Left kidney (tissue), 8 donors: ENCODE measurements at places on chromosomes 3 and 15. TPM values are rescaled to one million over a fixed set of nuclear protein-coding genes. Genes with fewer than 3 reads are reported as not detected.

Gene TMEM41A
- polyA plus RNA-seq = 36.6 TPM

Gene C15orf62
- 3.3 TPM for polyA plus RNA-seq

Gene REC114
- not detected for polyA plus RNA-seq

Gene PRSS50
- 3.2 TPM for polyA plus RNA-seq

Gene FBXW12
- 0.73 TPM for polyA plus RNA-seq

Gene MUC4
- polyA plus RNA-seq = 1.2 TPM

Gene EEFSEC
- polyA plus RNA-seq = 22.9 TPM

Gene MCF2L2
- 1.7 TPM for polyA plus RNA-seq

Gene MUC20
- 32.5 TPM for polyA plus RNA-seq

Gene SLC6A20
- 0.37 TPM for polyA plus RNA-seq

Gene RHOA
- polyA plus RNA-seq = 511 TPM

Gene CD276
- 152 TPM for polyA plus RNA-seq

Gene XXYLT1
- 26.2 TPM for polyA plus RNA-seq

GRCh38 chr3:149487598-149488197 is 13.2 kb downstream of the TM4SF4 start:
- no peak for DNase-seq

- DNase-seq = no peak
These were observed 25.4 kb upstream of the SRP14 start for GRCh38 chr15:40064231-40064894.

DNA sequence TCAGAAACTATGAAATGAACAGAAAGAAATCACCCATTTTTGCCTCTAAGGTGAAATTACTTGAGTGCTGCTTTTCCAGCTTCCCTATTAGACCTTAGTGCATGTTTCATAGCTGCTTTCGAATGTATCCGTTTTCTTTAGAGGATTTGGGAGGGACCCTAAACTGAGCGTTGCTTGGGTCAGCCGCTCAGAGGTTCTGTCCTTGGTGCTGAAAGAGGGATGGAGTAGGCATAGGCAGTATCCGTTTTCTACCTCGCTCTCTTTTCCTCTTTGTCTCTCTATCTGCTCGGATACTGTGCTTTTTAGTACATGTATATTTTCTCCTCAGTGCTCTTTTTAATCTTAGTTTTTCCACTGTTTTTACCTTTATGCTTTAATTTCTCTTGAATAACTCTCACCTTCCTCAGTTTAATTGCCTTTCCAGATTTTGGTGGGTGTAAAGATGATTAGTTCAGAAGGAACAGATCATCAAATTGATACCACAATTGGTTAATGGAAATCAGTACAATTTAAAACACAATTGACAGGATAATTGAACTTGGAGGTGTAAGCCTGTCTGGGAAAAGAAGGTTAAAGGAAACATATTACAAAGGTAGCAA is at the start of gene DRD3:
Gene DRD3 (minus strand): TSS at position 283 of the 599 bp plus-strand sequence. CDS start 7,060 bp downstream, outside the sequence.
- peak; percentile 85 for DNase-seq

DNA sequence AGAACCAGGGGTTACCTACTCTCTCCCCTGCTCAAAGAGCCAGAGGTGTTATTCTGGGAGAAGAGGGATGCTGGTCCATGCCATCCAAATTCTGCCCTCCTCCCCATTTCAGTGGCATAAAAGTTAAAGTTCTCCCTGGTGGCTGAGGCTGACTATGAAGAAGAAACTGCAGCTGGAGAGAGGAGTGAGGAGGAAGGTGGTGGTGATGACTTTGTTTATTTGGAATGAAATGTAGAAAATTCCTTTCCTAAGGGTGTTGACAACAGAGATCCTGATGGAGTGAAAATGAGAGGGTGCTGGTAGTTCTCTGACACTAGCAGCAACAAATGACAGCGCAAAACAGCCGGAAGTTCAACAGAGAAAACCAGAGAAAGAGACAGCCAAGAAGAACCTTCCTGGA is 100.4 kb downstream of the PCCB start:
- DNase-seq = no peak

DNA sequence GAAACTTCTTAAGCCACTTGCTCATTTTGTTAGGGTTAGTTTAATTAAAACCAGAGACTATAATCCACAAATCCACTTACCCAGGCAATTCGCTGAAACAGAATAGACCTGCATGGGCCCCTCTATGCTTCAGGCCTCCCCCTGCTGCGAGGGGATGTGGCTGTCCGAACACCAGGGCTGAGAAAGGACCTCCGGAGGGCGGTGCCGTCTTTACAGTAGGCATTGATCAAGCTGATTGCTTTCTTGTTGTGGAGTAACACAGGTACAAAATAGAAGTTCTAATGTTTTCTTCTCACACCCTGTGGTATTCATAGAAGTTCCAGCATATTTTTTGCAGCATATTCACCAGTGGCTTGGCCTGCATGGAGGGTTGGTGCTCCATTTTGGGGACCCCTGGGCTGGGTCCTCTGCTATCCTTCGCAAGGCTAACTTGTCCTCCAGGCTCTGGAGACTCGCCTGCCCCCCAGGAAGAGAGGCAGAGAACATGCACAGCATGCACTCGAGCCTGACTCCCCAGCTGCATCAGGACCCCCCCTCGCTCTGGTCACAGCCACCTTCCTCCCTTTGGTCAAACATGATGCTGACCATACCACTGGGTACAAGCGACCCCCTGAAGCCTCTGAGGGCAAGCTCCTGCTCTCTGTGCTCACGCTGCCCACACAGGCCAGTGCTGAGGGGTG is 55.3 kb downstream of the TPRA1 start:
- no peak for DNase-seq

DNA sequence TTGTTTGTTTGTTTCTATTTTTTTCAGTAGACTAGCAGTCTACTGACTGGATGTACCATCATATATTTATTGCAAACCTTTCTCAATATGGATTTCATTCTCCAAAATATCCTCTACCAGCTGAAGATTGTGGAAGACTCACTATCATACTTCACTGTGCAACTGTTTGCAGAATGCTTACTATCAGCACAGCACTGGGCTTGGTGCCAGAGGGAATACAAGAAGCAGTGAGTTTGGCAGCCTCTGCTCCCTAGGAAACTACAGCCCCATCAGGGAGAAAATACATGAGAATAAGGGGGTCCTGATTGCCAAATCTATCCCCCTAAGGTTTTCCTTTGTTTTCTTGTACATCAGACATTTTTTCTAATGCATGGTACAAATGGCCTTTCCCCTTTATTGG is 27.5 kb downstream of the AQP9 start:
- no peak for DNase-seq

- no peak for DNase-seq
These were observed 15.7 kb upstream of the LMCD1 start for GRCh38 chr3:8485943-8486342.

GRCh38 chr15:86611417-86612040 is 531.9 kb downstream of the AGBL1 start:
- no peak for DNase-seq

- DNase-seq = no peak
These were observed 19.2 kb downstream of the DYNC1LI1 start for GRCh38 chr3:32551496-32551895.

- DNase-seq = no peak
These were observed 126.3 kb downstream of the TNIK start for GRCh38 chr3:171333784-171334464.

DNA sequence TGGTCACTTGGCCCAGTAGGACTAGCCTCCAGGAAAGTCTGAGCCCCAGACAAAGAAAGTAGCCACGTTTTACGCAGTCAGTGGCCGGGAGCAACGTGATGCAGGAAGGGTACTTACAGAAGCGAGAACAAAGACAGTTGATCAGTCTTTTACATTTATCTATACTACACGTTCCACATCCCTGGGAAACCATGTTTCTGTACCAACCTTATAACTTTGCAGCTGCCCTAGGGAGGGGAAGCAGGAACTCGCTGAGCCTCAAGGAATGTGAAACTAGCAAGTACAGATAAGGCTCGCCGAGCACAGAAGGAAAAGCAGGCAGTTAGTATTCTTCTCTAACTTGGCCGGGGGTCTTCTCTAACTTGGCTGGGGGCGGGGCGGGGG is 3.4 kb upstream of the KNL1 start:
- DNase-seq = no peak

DNA sequence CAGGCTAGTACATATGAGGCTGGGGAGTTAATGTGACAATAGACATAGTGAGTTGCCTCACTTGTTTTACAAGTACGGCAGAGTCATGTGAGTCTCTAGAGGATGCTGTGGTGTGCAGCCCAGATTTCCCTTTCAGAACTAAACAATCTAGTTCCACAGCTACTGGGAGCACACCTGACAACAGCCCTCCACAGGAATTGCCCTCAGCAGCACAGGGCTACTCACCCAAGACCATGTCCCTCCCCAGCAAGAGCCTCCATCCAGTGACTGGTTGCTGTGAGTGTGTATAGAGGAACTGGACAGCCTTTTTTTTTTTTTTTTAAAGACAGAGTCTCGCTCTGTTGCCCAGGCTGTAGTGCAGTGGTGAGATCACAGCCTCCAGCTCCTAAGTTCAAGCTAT is 40.2 kb upstream of the UBE2E2 start:
- DNase-seq = no peak

DNA sequence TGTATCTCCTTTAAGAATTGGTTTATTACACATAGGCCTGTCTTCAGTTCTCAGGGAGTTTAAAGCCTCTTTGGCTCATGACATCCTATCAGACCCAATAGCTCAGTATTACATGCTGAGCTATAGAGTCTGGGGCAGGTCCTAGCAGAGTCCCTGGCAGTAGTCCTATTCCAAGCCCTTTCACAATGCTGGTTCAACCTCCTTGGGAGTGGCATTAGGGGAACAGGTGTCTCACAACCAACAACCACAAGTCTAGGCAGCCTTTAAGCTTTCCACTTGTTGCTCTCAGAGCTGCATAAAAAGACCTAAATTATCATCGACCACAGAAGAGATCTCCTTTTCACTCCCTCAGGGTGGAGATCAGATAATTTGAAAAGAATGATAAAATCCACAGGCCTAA is 22.8 kb upstream of the C2CD4B start:
- DNase-seq = no peak

DNA sequence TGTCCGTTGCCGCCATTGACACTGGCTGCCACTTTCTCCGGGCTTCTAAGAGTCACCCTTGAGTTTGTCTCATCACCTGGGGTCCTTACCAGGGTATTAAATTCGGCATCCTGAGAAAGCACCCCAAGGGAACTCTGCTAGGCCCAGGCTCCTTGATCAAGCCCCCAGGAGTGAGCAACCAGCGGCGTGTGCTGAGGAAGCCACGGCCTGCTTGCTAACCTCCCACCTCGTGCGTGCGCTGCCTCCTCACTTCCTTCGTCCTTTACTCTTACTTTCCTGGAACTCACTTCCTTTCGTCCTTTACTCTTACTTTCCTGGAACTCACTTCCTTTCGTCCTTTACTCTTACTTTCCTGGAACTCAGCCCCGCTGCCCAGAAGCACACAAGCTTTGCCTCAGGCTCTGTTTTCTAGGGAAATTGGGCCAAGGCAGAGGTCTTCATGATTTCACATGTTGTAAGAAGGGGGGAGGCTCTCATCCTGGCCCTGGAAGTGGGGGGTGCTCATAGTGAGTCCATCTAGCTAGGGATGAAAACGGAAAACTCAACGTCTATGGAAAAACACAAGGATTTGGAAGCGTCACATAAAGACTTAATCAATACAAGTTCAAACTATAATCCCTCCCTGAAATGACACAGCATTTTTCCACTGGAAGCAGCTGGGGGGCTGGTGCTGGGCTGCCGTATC is 36.7 kb upstream of the BDH1 start:
- no peak for DNase-seq

- DNase-seq = no peak
These were observed 8.7 kb upstream of the ATP13A4 start for GRCh38 chr3:193563426-193563825.

GRCh38 chr15:66290518-66290917 is 2.9 kb upstream of the DIS3L start:
- DNase-seq = no peak

DNA sequence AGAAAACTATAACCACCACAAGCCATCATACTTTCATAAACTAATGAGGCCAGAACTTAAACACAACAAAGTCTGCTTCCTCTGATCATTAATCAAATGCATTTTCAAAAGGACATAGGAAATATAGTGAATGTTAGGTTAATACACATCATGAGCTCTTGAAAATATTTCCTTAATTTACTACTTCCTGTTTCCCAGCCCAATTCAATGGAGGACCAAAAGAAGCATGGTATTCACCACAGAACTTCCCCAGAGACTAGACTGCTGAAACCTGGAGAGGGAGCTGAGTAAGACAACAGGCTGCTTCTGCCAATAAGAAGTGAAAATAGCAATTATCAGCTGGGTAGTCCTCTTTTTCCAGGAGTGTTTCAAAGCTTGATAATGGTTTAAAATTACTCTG is 250.3 kb downstream of the ULK4 start:
- DNase-seq = no peak

DNA sequence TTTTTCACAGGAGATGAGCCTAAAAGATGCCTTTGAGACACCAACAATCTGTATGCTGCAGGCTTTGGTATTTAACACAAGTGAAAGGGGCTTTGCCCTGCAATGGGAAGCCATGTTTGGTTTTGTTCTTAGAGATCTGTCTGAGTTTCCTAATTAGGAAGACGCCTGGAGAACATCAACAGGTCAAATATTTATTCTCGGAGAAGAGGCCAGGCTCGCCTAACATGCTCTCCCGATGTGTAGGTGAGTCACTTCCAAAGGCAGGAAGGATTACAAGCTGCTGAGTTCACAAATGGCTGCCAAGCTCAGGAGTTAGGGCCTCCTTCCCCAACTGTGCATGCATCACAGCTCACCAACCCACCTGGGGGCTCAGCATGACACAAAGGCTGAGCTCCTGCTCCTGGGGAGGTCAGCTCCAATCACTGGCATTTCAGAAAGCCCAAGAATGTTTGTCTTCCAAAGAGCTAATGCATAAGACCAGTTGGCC is 119.5 kb upstream of the PRICKLE2 start:
- DNase-seq = no peak

- DNase-seq = no peak
These were observed 3.2 kb upstream of the EIF1B start for GRCh38 chr3:40306336-40306735.

GRCh38 chr15:77375133-77375532 is 44.8 kb downstream of the PEAK1 start:
- DNase-seq = no peak

- DNase-seq = peak; percentile 20
These were observed 1108.3 kb downstream of the ROBO1 start for GRCh38 chr3:78659386-78659987.

- no peak for DNase-seq
These were observed at the start of gene DNAJB8 for GRCh38 chr3:128466840-128467541. TSS of gene DNAJB8 (minus strand) at chr3:128466890. CDS start at chr3:128463245, 3,645 bp downstream.

GRCh38 chr3:111735243-111735758 is 123.8 kb upstream of the PHLDB2 start:
- no peak for DNase-seq

DNA sequence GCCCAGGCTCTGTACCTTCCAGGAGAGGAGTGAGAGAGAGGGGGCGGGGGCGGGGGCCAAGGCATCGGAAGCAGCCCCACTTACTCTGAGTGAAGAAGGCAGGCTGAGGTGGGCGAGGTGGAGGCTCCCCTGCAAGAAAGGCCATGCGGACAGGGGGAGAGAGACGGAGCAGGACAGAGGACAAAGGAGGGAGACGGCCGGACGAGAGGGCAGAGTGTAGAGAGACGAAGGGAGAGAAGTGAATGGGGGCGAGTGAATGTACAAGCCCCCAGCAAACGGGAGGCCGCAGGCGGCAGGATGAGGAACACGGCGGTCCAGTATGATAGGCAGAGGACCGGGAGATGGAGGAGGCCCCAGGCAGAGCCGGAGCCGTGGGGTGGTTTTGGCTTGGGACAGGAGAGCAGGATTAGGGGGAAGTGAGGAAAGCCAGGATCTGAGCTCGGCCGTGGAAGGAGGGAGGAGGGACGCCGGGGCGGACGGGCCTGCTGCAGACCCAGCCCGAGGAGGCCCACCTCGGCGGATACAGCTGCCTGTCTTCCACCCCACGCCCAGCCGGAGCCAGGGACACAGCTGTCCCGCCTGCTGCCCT is 38.8 kb downstream of the TNK2 start:
- no peak for DNase-seq
